Activated naive CD4-positive, alpha-beta T cell treated with anti-CD3 and anti-CD28 coated beads, Interleukin-2, amount 50 U/mL, for 72 hours (primary cell): ENCODE measurements at places on chromosomes 1 and 21. TPM values are rescaled to one million over a fixed set of nuclear protein-coding genes. Genes with fewer than 3 reads are reported as not detected.

The FCRL4 gene
- not detected for total RNA-seq

The LCA5L gene
- not detected for total RNA-seq

The PCSK9 gene
- total RNA-seq, result not detected

The STRIP1 gene
- 26.5 TPM for total RNA-seq

The ARHGAP30 gene
- total RNA-seq, result 116 TPM

The S100A1 gene
- not detected for total RNA-seq
